Right lobe of liver (tissue), 6 donors: ENCODE measurements at places on chromosomes 5 and 9. TPM values are rescaled to one million over a fixed set of nuclear protein-coding genes. Genes with fewer than 3 reads are reported as not detected.

DNA sequence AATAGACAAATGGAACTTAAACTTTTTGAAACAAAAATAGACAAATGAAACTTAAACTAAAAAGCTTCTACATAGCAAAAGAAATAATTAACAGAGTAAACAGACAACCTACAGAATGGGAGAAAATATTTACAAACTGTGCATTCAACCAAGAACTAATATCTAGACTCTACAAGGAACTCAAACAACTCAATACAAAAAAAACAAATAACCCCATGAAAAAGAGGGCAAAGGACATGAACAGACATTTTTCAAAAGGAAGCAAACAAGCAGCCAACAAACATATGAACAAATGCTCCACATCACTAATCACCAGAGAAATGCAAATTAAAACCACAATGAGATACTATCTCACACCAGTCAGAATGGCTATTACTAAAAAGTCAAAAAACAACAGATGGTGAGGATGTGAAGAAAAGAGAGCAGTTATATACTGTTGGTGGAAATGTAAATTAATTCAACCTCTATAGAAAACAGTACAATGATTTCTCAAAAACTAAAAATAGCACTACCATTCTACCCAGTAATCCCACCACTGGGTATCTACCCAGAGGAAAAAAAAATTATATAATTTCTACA, 170.8 kb upstream of the RGMB start:
- no peak for DNase-seq

DNA sequence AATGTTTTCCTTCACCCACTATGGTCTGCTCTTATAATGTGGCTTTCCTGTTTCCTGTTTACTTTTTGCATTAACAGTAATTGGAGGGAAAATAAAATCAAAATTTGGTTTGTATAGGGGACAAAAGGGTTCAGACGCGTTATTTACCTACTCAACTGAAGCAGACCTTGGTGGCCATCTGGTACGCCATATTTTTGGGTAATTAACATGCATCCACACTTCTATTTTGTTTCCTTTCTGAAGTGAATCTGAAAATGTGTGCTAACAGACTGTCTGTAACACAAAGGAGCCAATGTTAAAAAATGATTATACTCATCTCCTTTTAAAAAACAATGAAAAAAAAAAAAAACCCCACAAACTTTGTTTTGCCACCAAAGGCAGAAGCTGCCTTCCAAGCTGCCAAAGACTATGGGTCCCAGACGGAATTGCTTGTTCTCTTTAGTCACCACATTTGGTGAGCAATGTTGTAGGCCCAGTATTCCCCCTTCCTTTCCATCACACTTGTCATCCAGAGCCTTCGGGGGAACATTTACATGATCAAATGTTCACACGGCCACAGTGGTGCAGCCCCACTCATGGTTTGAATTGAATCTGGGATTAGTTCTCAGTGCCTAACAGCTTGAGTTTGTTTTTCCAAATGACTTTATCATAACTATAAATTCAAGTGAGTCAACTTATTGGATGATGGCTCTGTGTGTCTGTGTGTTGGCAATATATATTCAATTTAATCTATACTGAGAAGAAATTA, 323.7 kb upstream of the CD180 start:
- DNase-seq: no peak

- no peak for DNase-seq
Observed at GRCh38 chr5:167688341-167689130, 602.9 kb upstream of the WWC1 start.

Gene FBP2
- total RNA-seq: not detected

Gene ADAMTS19
- not detected for total RNA-seq
